Stimulated activated CD8-positive, alpha-beta memory T cell treated with anti-CD3 and anti-CD28 coated beads, Interleukin-15, amount 100 ng/mL, for 4 hours (primary cell): ENCODE measurements at places on chromosomes 4 and X.

DNA sequence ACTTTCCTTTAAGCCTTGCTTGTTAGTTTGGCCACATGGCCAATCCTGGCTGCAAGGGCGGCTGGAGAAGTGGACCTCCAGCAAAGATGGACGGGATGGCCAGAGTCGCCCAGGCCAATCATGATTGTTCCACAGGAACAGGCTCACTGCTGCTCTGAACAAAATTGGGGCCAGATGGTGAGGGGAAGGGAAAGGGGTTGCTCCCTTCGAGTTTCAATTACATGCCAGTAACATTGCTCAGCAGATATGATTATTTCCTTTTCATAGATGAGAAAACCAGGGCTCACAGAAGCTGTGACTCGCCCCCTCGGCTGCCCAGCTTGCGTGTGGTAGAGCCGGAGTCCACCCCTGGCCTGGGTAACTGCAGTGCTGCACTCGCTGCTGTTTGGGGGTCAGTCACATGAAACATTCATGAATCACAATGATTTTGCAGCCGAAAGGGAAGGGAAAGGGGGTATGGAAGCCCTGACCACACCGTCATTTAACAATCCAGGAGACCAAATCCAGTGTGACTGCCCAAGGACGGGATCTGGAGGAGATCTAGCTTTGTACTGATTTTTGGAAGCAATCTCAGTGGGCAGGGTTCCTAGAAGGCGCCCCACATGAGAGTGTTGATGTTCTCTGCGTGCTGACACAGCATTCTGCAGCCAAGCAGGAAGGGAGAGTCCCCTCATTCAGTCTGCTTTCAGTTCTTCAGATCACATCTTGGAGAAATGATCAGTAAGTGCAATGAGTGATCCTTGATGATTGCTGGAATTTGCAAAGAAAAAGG lies 77.3 kb upstream of the MSX1 start:
- DNase-seq = no peak

- no peak for DNase-seq
These were observed 58.0 kb upstream of the XIAP start for GRCh38 chrX:123801901-123802300.

GRCh38 chrX:44234116-44234515 lies 109.4 kb downstream of the EFHC2 start:
- no peak for DNase-seq

- DNase-seq = no peak
These were observed 129.5 kb downstream of the LARP7 start for GRCh38 chr4:112766422-112766821.

DNA sequence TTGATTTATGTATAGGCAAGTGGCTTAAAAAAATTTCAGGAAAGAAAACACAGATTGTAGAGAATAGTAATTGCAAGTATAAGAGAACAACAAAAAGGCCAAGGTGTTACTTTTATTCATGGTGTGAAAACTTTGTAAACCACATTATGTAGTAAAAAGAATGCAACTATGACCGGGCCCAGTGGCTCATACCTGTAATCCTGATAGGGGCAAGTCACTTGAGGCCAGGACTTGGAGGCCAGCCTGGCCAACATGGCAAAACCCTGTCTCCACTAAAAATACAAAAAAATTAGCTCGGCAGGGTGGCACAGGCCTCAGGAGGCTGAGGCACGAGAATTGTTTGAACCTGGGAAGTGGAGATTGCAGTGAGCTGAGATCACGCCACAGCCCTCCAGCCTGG lies 131.7 kb downstream of the DCK start:
- no peak for DNase-seq

GRCh38 chrX:120120223-120120622 lies 4.5 kb upstream of the RHOXF1 start:
- no peak for DNase-seq

GRCh38 chr4:453267-453666 lies 45.7 kb downstream of the ZNF721 start:
- no peak for DNase-seq

DNA sequence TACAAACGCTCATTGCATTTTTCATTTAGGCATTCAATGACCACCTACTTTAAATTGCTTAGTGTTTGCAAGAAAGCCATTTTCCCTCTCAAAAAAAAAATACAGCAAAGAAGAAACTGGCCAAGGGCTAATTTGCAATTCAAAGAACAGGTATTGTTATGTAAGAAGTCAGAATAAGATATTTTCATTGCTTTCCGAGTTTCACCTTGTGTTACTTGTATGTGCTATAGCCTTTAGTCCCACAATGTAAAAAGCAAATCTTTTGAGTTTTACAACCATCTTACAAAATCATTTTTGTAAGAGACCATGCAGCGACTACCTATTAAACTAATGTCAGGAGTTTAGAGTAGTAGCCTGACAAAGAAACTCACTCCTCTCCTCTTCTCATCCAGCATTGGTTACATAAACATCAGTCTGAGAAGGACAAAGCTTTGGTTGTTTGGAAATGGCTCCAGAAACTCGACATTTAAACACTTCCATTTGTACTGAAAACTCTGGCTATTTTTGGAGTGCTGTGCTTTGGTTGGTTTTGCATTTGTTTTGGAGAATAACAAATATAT lies 15.3 kb downstream of the TENM3 start:
- DNase-seq = no peak

DNA sequence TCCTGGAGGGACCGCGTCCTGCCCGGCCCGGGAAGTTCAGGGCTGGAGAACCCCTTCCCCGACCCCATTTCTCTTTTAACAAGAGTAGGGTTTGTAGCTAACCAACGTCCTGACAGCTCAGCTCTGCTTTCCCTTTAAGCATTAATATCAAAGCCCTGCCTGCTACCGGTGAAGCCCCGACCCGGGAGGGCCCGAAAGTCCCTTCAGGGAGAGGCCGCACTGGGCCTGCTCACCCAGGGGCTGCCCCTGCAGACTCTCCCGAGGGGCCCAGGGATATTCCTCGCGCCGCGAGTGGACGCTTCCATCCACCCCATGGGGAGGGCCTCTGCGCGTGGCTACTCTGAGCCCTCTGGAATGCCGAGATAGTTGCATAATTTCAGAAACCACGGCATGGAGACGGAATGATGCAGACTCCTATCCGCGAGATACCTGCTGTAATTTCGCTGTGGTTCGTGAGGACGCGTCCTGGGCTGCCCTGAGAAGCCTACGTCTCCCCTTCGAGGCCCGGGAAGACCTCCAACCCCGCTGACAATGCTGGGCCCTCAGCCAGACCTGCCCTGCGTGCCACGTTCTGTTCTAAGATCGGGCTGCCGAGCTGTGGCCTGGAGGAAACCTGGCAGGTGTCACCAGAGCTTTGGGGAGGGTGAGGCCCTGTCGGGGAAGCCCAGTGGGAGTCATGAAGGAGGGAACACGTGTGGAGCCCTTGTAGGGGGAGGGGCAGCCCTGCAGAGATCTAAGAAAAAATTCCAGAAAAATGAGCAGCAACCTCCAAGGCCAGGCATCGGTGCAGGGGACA lies 999 bp upstream of the CTBP1 start:
- peak; percentile 24 for DNase-seq

GRCh38 chr4:15410750-15411149 lies 17.1 kb upstream of the C1QTNF7 start:
- no peak for DNase-seq

GRCh38 chrX:147899379-147900114 lies 12.2 kb upstream of the FMR1 start:
- no peak for DNase-seq

DNA sequence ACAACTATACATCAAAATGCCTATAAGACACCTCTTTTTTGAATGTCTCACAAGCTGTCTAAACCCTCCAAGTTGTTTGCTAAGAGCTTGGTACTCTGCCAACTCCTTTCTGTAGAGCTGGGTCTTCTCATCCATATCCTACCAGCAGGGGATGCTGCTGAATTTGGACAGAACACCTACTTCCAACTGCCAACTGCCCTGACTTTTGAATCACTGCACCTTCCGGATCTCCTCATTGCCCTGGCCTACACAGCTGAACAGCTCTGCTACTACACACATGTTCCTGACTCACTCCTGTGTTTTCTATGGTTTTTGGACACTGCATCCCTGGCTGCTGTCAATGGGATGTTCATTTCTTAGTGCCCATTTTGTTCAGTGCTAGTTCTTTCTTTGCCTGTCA lies 18.7 kb downstream of the FAM184B start:
- no peak for DNase-seq

GRCh38 chr4:107988763-107989035 lies 990 bp upstream of the HADH start:
- no peak for DNase-seq

DNA sequence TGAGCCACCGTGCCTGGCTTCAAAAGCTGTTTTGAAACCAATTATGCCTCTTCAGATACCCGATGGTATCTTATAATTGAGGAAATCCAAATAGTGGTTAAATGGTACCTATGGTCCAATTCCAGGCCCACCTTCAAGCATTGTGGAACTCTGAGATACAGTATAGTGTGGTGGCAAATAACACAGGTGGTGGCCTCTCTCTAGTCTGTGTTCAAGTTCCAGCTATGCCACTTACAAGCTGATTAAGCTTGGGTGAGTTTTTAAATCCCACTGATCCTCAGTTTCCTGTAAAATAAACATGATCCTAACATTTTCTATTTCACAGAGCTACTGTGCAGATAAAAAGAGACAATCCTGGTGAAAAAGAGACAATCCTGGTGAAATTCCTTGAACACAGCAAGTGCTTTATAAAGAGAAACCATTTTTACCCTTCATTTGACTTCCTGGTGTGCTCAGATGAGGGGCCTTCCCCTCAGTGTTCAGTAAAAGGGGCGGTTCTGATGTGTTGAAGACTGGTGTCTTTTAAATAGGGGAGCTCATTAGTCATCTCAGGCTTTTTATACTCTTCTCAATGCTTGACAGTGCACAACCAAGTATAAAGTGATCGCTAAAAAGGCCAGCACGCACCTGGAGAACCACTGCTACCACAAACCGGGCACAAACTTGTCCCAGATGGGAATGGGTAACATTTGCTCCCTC lies 30.8 kb upstream of the CD40LG start:
- DNase-seq = no peak

- DNase-seq = no peak
These were observed 2675.7 kb downstream of the PCDH7 start for GRCh38 chr4:33395731-33396485.

GRCh38 chrX:13380211-13380610 lies 60.4 kb upstream of the ATXN3L start:
- no peak for DNase-seq

DNA sequence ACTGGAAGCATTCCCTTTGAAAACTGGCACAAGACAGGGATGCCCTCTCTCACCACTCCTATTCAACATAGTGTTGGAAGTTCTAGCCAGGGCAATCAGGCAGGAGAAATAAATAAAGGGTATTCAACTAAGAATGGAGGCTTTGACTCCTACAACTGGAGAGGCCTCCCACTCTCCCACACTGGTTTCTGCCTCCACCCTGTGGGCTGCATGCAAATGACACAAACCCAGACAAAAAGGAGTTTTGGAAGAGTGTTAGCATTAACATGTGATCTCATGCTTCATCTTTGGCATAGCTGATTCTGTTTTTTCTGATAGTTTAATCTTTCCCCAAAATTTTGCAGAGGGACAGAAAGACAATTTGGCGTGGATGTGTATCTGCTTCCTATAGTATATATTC lies 80.8 kb upstream of the IQCM start:
- no peak for DNase-seq

GRCh38 chrX:150185766-150186165 lies 177.4 kb upstream of the MAMLD1 start:
- no peak for DNase-seq

- no peak for DNase-seq
These were observed 15.2 kb upstream of the NEUROG2 start for GRCh38 chr4:112531146-112531545.

DNA sequence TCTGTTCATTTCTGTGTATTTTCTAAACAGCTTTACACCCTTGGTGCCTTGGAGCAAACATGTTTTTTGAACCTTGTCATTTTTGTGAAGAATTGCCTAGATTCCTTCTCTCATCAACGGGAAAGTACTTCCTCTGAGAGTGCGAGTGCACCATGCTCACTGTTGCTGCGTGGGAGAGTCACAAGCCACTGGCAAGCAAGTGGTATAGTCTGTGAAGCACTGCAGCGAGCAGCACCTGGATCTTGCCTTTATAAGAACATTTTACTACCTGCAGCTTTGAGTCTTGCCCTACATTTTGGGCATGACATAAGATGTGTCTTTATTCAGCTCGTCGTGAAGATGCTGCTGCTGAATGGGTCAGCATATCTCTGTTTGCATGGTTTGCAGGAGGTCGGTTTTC lies 44.9 kb downstream of the HADH start:
- DNase-seq = no peak

GRCh38 chr4:146222313-146222712 lies 8.0 kb downstream of the REELD1 start:
- DNase-seq = no peak

- no peak for DNase-seq
These were observed 546.5 kb downstream of the KLHL13 start for GRCh38 chrX:117570160-117570559.

- DNase-seq = no peak
These were observed 443.9 kb downstream of the INPP4B start for GRCh38 chr4:142402156-142402555.

DNA sequence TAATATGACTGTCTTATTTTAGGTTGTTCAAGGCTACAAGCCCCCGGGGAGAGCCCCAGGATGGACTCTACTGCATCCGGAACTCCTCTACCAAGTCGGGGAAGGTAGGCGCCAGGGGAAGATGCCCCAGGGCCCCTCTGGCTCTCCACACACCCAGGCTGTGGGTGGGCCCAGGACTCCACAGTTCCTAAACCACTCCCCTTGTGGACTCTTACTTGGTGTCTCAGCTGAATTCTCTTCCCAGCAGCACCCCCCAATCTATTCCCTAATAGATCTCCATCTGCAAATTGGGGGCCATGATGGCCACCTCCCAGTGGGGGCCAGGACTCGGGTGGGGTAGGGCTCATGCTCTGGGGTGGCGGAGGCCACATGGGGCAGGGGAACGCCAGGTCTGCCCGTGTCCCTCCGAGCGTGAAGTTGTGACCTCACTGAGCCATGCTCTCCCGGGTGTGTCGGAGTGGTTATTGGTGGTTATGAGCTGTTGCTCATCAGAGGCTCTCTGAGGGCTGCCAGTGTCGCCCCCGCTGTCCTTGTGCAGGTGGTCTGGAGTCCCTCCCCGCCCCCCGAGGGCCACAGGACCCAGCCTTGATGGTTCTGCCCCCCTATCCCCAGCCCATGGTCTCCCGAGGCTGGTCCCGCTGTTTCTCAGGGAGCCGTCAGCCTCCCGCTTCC lies 11.2 kb upstream of the ADD1 start:
- no peak for DNase-seq

GRCh38 chr4:187780070-187780469 lies 215.5 kb upstream of the ZFP42 start:
- no peak for DNase-seq

GRCh38 chr4:86641516-86642090 lies 47.5 kb downstream of the PTPN13 start:
- DNase-seq = no peak
